CD4-positive, alpha-beta T cell treated with Interleukin-10 for 1 hour (primary cell): ENCODE measurements at places on chromosomes 5 and 9.

DNA sequence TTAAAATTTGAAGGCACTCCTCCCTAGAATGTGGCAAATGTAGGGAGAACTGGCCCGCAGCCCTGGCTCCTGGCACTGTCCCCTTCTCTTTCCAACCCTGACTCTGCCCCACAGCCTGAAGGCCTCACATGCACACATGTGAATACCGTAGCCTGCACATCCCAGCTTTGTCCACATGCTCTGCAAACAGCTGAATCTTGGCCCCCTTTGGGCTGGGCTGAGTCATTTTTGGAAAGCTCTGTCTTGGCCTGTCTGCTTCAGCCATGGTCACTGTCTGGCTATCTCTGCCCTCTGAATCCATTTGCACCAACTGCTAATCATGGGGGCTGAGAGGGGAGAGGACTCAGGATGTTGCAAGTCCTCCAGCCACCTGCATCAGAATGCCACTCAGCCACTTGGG is 22.1 kb upstream of the GALNT10 start:
- DNase-seq, result no peak

DNA sequence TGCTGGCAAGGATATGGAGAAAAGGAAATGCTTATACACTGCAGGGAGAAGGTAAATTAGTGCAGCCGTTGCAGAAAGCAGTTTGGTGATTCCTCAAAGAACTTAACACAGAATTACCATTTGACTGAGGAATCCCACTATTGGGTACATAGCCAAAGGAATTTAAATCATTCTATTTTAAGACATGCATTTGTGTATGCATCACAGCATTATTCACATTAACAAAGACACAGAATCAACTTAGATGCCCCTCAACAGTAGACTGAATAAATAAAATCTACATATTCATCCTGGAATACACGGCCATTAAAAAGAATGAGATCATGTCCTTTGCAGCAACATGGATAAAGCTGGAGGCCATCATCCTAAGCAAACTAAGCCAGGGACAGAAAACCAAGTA is 510.1 kb upstream of the CDH9 start:
- no peak for DNase-seq

DNA sequence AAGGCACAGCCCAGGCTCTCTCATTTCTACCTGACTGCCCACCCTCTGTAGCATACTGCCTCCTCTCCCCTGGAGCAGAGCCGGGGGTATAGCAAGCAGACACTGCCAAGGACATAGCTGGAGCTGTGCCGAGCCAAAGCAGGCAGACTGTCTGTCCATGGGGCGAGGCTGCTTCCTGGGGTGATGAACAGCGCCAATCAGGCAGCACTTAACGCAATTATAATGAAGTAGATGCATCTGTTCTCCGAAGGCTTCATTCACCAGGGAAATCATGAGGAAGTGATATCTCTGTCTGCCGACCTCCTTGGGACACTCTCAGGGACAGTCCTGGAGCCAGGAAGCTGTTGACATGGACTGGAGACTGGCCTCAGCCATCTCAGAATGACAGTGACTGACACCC is 230.7 kb downstream of the ASTN2 start:
- no peak for DNase-seq

DNA sequence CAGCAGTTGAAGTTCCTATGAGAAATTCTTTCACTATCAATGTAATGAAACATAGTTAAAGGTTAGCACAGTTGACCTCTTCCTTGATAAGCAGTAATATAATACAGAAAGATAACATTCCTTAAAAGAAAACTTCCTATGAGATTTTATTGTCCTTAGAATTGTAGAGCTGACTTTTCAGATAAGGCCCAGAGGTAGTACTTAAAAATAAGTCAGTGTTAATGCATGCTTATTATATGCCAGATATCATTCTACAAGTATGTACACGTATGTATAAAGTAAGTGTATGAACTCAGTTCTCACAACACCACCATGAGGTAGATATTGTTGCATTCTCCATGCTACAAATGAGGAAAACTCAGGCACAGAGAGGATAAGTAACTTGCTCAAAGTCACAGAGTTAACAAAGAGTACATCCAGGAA is 15.3 kb downstream of the AP3S1 start:
- DNase-seq, result no peak

- DNase-seq, result no peak
Observed at GRCh38 chr9:92384375-92384774, 20.0 kb downstream of the OGN start.

DNA sequence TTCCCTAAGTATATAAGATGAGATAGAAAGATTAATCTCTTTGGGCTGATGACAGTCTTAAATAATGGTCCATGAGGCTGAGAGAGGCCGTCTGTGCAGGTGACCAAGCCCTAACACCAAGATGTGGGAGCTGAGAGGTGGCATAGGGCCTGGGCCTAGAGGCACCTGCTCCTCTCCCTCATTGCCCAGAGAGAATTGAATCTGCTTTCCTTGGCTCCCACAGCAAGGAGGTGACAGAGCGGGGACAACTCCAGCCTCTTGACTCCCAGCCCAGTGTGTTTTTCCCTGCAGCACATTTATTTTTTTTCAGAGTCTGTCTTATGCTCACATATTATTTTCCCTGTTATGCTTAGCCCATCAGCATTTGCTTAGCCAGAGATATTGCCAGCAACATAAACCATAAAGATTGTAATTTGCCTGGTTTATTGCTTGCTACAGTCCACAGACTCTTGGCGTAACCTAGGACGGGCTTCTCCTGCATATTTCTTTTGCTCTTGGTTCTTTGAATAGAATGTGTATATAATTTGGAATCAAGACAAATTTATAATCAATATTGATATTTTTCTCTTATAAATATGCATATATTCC is 105.6 kb downstream of the NTRK2 start:
- DNase-seq, result no peak

- no peak for DNase-seq
Observed at GRCh38 chr5:154818471-154819116, 31.8 kb downstream of the FAXDC2 start.

DNA sequence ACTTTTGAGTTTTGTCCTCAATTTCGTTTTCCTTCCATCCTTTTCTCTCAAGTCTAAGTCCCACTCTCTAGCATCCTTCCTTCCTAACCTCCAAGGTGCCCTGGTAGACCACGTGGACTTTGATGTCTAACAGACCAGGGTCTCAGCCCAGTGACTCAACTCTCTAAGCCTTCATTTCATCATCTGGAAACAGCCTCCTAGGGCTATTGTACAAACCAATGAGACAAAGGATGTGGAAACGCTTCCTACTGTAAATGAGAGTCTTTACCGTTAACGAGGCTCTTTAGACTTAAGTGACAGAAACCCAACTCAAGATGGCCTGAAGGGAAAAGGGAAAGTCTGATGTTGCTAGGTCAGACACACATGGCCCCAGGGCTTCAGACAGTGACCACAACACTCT is 49.2 kb upstream of the CPLX2 start:
- DNase-seq, result no peak
